ENCODE measurements at places on chromosomes 3 and 15.
A peak's percentile ranks its signal among the peaks of the same experiment; 100 is the strongest.

- DNase-seq, result no peak
These were observed 11.0 kb downstream of the NDUFB5 start for GRCh38 chr3:179615458-179616173.

- DNase-seq, result no peak
These were observed 82.3 kb downstream of the SEMA5B start for GRCh38 chr3:122945230-122945629.

DNA sequence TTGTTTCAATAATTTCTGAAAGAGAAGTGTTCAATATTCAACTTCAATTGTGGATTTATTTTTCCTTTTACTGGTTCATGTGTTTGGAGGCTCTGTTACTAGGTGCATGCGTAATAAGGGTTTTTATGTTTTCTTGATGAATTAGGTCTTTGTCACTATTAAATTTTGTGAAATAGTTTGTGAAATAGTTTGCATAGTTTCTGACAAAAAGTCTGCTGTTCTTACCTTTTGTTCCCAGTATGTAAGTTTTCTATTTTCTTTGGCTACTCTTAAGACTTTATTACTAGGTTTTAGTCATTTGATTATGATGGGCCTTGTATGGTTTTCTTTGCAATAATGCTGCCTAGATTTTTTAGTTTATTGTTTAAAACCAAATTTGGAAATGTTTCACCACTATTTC is 38.0 kb downstream of the MEF2A start:
- DNase-seq, result no peak

GRCh38 chr3:32095431-32095830 is 11.0 kb upstream of the GPD1L start:
- no peak for DNase-seq

- DNase-seq, result no peak
These were observed 15.9 kb upstream of the ALDH1A2 start for GRCh38 chr15:58081456-58081855.

DNA sequence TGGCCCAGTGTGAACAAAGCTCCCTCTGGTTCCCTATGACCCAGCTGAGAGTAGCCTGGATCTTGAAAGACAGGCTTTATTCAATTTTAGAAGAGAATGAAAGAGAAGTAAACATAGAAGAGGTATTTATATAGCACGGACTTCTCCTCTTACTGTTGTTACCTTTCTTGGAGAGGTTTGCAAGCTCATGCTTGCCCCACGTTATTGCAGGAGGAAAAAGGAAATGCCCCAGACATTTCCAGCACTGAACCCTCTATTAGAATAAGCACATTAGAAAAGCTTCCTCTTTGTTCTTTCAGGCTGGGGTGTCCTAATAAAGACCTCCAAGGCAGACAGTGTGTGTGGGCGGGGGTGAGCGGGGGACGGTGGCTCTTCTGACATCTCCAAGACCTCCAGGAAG is 98.7 kb upstream of the AGBL1 start:
- DNase-seq, result no peak

DNA sequence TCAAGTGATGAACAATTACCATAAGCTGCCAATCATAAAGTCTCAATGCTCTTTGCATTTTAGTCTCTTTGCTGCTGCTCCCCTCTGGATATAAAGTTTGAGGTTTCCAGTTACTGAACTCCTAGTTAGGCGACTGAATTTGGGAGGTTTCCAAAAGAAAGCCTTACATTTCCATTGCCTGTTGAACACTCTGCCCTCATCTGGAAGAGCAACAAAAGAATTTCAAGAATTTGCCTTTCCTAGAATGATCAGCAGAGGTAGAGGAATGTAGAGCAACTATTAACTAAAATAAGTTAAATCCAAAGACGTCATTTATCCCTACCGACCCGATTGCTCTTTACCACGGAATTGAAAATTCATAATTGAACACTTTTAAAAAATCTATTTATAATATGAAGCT is 53.4 kb upstream of the PRICKLE2 start:
- DNase-seq, result no peak

GRCh38 chr3:94076055-94076454 is 13.2 kb downstream of the NSUN3 start:
- DNase-seq, result no peak

DNA sequence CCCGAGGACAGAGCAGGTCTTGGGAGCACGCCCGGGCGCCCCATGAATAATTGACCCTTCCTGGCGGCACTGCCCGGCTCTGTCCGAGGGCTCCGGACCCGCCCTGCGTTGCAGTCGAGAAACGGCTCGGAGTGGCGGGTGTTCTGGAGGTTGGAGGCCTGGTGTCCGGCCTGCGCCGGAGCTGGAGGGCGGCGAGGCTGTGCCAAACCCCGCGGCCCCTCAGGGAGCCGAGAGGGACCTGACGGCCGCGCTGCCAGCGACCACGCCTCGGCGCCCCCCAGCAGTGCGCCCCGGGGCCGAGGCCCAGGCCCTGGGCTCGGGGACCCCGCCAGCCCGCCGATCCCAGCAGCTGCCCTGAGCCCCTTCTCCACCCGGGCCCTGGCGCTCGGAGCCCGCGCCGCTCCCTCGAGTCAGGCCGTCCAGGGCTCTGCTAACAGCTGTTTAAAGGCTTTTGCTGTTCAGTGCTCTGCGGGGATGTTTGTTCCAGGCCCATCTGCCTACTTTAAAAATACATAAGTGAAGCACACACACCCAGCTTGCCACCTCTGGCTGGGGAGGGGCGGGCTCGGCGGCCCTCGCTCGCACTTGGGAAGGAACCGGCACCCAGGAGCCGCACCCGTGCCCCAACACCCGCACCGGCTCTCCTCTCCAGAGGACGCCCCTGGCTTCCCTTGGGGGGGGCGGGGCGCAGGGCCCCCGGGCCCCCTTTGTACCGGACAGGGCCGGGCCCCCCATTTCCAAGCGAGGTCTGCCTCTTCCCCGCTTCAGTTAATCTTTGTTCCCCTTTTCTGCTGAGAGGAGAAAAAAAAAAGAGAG is 730 bp upstream of the ZNF710 start:
- DNase-seq, result no peak

DNA sequence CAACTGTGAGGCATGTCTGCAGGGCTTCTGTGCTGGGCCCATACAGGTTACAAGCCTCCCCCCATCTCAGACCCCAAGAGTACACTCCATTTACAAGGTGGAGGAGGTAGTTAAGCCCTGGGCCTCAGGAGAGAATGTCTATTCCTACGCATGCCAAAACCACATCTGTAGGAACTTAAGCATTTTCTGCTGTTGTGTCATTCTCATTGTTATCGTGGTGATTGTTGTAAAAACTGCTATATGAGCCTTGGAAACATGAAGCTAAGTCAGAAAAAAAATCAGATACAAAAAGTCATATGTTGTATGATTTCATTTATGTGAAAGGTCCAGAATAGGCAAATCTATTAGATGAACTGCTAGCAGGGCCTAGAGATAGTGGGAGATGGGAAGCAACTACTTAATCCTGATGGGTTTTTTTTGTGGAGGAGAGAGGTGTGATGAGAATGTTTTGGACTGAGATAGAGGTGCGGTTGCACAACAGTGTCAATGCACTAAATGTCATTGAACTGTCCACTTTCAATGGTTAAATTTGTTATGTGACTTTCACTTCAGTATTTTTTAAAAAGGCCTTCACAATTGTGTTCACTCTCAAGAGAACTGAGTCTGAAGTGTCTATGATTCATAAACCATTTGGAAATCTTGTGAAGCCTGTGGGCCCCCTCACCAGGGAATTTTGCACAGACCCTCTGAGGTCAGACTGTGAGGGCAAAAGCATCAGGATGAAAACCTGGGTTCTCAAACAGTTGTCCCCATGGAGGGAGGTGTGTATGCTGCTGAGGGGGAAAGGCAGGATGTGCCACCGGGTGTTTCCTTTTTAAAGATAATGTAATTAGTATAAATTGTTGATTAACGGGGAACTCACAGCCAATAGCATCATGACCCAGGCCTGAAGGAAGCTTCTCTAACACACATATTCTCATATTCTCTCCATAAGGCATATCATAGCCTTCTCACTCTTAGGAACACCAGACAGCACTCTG is 3.2 kb downstream of the RTP3 start:
- DNase-seq, result no peak

GRCh38 chr3:105812194-105812586 is 56.6 kb downstream of the CBLB start:
- DNase-seq, result no peak

- no peak for DNase-seq
These were observed 167.6 kb upstream of the ST8SIA2 start for GRCh38 chr15:92226020-92226612.

- no peak for DNase-seq
These were observed 14.5 kb downstream of the TIPARP start for GRCh38 chr3:156688632-156689452.

DNA sequence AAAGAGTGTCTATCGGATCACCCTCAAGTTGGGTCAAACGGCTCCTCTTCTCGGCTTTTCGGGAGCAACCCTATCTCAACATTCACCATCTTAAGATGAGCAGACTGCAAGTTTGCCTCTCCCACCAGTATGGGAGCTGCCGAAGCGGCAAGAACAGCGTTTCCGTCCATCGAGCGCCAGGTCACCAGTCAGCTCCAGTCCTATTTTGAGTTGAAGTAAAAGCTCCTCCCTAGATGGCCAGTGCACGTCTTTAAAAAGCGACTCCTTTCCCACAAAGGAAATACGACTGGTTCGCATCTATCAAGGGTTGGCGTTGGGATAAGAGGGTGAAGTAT is 369 bp upstream of the U2SURP start:
- DNase-seq, result no peak

DNA sequence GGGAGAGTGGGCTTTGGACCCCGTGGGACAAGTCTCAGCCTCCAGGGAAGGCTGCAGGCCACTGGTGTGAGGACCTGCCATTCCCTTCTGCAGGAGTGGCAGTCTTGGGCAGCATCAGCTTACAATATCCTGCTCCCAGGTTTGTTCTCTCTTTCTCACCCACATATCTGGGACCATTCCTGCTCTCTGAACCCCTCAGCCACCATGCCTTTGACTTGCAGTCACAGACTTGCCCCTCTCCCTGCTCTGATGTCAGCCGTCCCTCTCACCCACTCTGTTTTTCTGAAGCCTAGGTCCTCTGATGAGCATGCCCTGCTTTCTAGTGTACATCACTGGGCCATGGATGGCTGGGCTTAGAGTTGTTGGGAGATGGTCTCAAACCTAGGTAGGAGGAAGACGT is 282.1 kb downstream of the EPHB1 start:
- DNase-seq, result no peak

- peak; percentile 88 for DNase-seq
These were observed 40.8 kb downstream of the FOXP1 start for GRCh38 chr3:71542521-71543370.

- DNase-seq, result no peak
These were observed 11.4 kb downstream of the CCK start for GRCh38 chr3:42254566-42254965.

DNA sequence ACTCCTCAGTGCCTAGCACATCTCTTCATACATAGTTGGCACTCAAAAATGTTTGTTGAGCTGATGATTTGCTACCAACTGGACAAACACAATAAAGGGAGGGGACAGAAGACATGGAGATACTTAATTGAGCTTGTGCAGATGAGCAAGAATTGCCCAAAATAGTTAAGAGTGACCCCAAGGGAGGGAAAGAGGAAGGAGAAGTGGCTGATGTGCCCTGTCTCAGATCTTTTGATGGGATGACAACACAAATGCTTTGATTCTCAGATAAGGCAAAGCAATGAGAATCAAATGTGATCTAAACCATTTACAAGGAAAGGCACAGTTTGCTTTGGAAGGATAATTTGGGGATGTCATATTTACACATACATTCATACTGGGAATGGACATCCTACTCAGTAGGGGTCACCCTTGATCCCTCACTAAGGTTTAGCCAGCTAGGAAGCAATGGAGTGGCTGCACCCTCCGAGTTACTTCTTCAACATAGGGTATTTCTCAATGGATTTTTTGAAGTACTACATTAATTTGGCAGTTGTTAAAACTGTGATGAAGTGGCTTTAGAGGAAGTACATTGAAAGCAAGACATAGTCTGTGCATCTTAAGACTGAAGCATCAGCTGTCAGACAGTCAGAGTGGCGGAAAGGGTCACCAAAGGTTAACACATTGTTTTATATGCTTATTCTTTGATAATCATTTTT is 21.9 kb upstream of the SSR3 start:
- DNase-seq, result no peak

- DNase-seq, result no peak
These were observed 99.4 kb upstream of the TSC22D2 start for GRCh38 chr3:150308481-150309256.

DNA sequence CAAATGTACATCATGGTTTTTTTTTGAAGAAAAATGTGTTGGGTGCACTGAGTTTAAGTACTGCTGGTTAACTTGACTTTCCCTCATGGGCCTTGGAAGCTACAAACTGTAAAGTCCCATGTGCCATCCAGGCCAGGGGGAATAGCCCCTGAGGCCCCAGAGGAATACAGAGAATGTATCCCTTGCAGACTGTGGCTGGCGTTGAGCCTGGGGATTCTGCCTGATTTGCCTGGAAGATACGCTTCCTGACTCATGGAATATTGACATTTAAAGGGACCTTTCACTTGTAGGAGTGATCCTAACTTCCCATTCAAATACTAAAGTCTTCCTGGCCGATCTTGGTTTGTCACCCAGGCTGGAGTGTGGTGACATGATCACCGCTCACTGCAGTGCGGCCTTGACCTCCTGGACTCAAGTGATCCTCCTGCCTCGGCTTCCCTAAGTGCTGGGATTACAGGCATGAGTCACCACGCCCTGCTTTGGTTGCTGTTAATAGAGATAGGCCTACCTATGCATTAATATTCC is 42.0 kb downstream of the ADAMTSL3 start:
- DNase-seq, result no peak

DNA sequence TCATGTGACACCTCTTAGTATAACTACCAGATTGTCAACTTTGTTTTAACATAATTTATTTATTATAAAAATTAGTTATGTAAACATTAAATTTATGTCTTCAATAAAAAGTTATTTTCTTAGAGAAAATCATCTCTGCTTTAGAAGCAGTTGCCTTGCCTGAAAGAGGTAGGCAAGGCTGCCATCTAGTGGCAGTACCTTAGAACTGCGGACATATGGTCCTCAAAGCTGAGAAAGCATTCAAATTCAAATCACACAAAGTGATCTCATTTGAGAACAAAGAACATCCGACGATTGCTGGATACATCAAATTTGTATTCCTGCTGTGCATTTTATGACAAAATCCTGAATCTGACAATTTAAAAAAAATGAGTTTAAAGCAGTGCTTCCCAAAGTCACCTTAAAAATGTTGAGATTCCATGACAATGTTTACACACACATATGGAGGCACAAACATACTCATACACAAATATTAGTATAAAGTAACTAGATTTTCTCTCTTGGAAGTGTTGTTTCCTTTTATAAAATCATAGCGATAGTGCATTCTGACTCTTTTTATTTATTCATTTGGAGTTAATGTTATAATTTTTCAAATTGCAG is 617.4 kb downstream of the CADM2 start:
- DNase-seq, result no peak

GRCh38 chr3:59970376-59970775 is 920.6 kb upstream of the CFAP20DC start:
- DNase-seq, result no peak

DNA sequence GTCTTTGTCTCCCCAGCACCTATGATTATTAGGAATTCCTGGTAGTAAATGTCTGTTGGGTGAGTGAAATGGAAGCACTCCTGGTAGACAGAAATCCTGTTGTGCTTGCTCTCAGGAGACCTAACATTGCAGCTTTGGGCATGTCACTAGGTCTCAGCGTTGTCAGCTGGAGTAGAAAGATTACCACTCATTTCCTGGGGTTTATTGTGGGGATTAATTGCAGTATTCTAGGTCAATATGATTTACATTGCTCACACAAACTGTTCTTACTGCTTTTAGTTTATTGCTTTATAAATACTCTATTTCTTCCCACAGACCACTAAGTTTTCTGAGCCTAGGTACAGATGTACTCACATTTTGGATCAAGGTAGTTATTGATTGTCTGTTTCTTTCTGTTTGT is 5.1 kb downstream of the TSEN2 start:
- no peak for DNase-seq
